NAMALWA (cell line): ENCODE measurements at places on chromosomes 6 and 20.

DNA sequence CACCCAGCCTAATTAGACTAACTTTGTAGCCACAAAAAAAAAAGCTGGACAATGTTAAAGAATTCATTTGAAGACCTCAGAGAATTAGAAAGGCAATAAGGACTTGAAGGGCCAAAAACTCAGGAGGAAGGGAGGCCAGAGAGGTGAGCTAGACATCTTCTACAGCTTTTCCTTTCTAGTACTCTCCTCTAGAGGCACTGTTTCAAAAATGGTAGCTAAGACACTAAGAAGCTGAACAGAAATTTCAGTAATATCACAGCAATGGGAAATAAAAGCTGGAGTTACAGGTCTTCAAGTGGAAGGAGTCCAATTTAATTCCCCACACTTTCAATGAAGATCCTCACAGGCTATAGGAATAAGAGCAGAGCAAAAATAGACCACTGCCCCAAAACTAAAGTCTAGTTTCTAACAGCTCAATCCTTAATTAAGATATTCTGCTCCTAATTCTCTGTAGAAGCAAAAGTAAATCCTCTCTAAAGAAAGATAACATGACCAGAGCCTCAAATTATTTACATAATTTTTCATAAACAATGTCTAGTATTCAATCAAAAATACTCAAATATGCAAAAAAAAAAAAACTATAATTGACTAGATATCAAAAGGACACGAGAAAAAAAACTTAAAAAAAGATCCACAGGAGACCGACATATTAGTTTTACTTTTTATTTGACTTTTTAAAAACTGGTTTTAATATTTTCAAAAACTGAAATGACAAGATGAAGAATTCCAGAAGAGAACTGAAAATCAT lies 63.7 kb downstream of the RNGTT start:
- peak; percentile 32 for DNase-seq

DNA sequence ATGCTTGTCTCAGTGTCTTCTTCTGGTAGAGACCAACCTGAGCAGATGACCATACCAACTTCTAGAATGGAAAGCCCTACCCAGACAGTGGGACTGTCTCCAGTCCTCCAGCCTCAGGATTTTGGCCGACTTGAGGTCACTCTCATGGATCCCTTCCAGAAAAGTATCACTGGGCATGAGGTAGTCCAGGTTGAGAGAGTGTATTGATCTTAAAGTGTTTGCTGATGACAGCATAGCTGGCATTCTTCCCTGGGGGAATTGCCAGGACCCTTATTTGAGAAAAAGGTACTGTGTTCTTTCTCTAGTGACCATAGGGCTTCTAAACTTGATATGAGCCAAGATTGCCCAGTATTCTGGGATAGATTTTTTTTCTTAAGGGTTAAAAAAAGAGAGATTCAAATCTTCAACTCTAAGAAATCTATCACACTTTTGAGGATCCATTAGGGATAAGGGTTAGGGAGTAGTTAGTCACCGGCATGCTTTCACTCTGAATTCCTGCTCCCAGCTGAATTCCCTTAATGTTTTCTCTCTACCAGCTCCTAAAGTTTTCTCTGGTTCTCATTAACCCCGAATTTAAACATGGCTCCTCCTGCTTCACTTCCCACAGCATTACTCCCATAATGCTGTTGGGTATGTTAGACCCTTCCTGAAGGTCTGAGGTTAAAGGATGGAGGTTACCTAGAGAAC lies 73.6 kb upstream of the FLRT3 start:
- no peak for DNase-seq

DNA sequence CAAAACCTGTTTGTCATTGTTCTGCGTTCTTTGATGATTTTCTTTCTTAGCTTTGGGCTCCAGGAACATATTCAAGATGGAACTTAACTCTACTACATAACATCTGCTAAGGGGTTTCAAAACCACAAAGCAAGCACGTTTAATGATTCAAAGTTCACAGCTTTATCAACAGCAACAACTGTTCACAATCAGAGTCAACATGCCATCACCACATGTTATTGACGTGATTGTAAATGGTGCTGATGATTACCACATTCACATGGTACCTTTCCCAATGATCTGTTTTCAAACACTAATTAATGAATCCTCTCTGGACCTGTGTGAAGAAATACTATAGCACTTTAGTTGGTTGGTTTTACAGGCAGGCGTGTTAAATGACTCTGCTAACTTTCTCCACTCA lies 180.6 kb upstream of the CEP162 start:
- no peak for DNase-seq

- no peak for DNase-seq
These were observed 504 bp downstream of the SNTA1 start for GRCh38 chr20:33443006-33443511.

GRCh38 chr6:148593130-148593812 lies 153.6 kb upstream of the UST start:
- no peak for DNase-seq

- DNase-seq: peak; percentile 37
These were observed 27.8 kb downstream of the SLC23A2 start for GRCh38 chr20:4973330-4974097.

GRCh38 chr20:33601861-33602260 lies 60.3 kb upstream of the C20orf144 start:
- no peak for DNase-seq

DNA sequence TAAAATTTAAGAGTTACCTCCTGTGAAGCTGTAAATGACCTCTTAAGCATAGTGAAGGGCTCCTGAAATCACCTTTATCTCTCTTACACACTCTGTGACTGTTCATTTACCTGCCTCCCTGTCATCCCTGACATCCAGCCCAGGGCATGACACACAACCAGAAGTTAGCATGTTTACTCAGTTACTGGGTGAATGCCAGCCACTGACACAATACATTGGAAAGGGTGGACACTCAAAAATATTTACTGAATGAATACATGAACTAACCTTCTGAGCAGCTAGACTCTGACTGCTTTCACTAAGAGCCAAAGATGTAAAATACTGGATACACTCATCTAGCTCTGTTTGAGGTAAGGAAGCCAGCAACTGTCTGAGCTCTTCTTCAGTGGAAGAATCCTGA lies 25.3 kb downstream of the SERAC1 start:
- no peak for DNase-seq

DNA sequence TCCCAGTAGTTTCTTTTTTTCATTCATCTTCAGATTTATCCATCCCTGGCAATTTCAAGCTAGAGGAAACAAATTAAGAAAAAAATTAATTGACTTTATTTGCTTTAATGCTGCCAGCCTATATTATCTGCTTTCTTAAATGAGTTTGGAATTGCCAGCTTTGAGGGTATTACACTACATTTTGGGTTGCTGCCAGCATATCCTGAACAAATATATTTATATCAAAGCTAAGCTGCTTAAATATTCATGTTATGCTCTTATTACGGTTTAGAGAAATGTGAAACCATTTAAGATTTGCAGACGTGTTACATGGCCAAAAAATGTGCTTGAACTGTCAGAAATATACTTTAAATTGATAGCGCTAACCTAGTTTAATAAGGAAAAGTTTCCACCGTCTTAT lies 59.7 kb downstream of the GRIK2 start:
- DNase-seq: no peak

DNA sequence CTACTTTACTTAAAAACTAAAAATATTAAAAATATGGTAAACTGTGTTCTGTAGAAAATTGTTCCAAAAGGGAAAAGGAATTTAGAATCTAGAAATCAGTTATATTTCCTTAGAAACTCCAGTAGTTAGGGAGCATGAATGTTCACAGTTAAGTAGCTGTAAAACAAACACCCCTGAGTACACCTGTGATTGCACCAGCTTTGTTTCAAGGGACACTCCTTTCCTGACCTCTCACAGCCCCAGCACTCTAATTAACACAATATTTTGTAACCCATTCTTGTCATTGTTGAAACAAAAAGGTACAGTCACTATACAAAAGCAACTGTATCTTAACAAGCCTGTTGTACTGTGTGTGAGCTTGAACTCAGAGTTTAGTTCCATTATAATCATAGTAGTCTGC lies 72.3 kb downstream of the NCOA7 start:
- DNase-seq: no peak

DNA sequence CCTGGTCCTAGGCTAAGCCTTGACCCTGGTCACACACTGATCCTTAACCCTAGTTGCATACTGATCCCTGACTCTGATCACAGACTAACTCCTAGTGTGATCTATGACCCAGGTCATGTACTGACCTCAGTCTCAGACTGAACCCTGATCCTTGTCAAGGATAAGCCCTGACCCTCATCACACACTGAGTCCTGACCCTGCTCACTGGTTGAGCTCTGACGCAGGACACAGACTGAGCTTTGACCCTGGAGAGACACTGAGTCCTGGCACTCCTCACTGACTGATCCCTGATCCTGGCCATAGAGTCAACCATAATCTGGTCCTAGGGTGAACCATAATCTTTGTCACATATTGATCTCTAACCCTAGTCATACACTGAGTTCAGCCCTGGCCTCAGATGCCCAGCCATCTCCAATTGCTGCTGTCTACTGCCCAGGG lies 37.9 kb downstream of the KCNB1 start:
- DNase-seq: no peak

DNA sequence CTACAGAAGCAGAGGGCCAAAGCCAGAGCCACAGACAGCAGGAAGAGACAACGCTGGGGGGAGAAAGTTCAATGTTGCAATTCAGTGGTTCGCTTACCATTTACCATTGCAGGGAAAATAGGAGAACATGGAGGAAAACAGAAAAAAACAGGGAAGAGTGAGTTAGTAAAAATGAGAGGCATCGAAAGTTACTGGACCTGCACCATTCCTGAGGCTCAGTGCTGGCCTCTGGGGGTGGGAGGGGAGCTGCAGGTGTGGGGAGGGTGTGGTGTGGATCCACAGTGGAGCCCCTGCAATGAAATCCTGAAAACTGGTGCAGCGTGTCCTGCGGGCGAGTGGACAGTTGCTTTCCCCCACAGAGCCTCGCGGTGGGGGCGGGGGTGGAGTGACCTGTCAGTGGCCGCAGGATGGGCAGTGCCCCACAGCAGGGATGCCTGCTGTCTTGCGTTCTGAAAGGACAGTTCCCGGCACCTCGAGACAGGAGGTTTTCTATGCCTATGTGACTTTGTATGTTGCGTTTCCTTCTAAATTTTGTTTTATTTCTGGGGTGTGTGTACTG lies 5.7 kb downstream of the TMEM181 start:
- DNase-seq: no peak

DNA sequence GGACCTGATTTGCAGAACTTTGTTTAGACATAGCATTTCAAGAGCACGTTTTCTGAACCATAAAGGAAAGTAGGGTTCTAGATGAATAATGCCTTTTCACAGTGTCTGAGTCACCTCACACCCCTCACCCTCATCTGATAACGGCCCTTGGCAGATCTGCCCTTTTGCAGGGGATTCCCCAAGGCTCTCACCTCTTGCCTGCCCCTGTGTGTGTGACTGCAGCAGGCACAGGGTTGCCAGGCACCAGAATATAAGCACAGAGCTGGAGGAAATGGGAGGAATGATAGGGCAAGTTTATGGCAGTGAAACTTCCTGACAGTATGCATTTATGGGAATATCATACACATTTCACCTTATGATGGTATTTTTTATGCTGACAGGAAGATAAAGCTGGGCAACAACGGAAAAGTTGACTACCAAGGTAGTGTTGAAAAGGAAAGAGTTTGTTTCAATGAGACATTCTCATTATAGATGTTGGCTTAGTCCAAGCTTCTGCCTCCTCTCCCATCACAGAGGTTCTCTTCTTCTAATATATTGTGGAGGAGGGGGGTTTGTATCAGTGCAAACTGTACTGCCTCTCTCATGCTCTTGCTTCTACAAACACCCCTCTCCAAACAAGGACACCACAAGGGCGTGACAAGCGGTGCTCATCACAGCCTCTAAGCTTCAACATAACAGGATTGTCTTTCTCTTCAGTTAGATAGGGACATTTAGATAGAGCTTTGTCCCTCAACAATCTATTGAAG lies 101.5 kb upstream of the BACH2 start:
- DNase-seq: peak; percentile 69

- DNase-seq: no peak
These were observed 218.7 kb upstream of the FUT9 start for GRCh38 chr6:95797054-95797453.

DNA sequence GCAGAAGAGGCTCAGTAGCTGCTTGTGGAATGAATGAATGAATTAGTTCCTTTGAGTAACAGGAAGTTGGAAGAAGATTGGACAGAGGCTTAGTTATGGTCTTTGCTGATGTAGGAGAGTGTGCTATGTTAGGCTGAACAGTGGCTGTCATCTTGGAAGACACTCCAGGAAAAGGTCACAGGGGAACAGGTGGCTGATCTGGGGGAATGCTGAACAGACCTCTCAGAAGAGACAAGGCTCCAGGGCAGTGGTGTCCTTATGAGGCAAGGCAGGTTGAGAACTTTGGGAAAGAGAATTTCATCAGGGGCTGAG lies 62.3 kb downstream of the UTRN start:
- DNase-seq: no peak

- DNase-seq: no peak
These were observed 37.8 kb downstream of the ZHX3 start for GRCh38 chr20:41279546-41280225.

DNA sequence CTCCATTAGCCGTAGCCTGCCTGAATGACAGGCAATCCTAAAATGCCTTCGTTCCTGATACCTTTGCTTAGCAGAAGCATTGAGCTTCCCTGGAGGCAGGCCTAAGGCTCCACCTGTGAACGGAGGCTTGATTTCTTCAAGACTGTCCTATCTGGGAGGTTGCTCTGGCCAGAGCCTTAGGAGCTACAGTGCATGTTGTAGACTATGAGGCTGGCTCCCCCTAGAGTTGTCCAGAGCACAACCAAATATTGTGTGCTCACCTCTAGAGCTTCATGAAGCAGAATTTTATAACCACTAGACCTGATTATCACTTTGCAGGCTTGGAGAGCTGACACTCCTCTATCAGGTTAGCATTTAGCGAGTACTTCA lies 217.8 kb downstream of the MAFB start:
- peak; percentile 39 for DNase-seq

DNA sequence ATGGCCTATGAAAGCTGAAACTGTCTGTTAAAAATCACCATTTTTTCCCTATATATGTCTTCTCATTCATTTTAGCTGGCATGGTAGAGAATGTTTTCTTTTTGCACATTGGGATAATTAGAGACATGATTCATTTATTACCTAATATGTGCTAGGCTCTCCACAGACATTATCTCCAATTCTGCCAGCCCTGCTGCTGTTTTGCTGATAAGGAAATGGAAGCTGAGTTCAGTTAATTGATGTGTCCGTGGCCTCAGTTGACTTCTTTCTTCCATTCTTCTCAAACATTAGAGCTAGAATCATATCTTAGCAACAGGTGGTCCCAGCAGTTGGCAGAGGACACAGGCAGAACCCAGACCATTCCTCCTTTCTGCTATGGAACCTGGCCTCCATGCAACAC lies 644.1 kb upstream of the CITED2 start:
- DNase-seq: no peak

GRCh38 chr6:73309785-73310502 lies 44.1 kb downstream of the DPPA5 start:
- peak; percentile 74 for DNase-seq
